ENCODE measurements at places on chromosomes 12 and 14.

DNA sequence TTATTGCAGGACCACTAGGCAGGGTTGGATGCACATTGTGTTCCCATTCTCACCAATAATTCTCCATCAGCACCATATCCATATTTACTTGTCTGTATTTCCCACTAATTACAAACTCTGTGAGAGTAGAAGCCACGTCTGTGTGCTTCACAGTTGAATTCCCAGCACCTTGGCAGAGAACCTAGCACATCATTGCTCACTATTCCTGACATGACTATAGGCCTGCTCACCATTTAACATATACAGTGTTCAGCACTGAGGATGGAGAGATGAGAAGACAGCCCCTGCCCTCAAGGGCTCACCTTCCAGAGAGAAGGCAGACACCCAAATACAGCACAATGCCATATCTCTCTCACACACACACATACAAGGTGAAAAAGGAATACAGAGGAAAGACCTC, 5.0 kb downstream of the DAD1 start:
- no peak for DNase-seq

DNA sequence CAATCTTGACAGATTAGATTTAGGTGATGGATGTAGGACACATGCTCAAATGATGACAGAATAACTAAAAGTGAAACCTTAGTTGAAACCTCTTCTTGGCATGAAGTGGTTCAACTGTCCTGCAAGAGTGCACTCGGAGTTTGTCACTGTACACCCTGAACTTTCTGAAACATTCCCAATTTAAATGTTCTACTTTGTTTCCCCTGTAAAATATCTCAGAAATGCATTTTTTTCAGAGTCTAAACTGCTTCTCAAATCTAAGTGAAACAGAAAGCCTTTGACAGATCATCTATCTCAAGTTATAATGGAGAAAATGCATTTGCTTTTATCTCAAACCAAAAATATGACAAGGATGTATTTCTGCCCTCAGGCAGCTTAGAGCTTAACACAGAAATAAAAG, 66.0 kb downstream of the BHLHE41 start:
- DNase-seq, result no peak

GRCh38 chr12:32264961-32265360, 134.4 kb upstream of the FGD4 start:
- no peak for DNase-seq

- no peak for DNase-seq
Observed at GRCh38 chr12:3160081-3160480, 82.9 kb downstream of the TSPAN9 start.

DNA sequence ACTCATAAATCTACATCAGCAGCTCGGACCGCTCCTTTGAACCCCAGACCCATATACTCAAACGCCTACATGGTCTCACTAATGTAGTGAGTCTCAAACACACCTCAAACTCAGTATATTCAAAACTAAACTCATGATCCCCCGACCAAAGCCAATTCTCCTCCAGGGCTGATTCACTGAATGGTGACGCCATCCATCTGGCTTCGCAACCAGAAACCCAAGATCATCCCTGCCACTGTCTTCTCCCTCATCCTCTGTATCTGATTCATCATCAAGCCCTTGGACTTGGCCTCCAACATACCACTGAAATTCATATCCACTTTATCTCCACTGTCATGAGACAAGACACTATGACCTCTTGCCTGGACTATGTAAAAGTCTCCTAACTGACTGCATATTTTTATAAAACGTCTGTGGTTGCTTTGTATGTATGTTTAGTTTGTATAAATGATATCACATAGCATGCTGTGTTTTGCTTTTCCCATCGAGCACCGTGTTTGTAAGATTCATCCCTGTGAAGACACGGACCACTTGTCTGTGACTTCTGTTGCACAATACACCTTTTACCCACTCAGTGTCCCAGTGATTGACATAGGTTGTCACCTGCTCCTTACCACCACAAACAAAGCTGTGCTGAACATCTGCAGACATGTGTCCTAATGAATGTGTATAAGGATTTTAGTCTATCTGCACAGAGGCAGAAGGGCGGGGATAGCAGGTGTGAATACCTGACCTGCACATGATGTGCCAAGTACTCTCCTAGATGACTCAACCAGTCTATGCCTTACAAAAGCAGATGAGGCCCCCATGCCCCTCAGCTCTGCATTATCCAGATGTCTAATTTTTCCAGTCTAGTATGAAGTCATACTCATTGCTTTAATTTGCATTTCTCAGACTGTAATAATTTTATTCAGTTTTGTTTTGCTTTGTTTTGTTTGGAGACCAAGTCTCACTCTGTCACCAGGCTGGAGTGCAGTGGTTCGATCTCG, 76.9 kb downstream of the VWF start:
- DNase-seq, result no peak

DNA sequence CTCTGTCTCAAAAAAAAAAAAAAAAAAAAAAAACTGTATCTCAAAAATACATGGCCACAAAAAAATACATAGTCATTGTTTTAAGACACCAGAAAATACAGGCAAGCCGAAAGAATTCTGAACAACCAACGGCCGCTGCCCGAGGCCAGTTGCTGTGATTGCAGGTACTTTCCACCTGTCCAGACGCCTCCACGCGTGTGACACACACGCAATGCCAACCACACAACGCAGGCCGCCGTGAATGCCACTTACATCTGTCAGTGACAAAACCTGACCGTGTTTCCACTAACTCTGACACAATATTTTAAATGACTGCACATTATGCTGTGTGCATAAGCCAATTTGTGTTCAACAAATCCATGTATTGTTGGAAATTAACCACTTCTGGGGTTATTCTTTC, 22.4 kb upstream of the INF2 start:
- no peak for DNase-seq

- peak; percentile 84 for DNase-seq
Observed at GRCh38 chr14:101028971-101029667, 125.6 kb upstream of the RTL1 start.

DNA sequence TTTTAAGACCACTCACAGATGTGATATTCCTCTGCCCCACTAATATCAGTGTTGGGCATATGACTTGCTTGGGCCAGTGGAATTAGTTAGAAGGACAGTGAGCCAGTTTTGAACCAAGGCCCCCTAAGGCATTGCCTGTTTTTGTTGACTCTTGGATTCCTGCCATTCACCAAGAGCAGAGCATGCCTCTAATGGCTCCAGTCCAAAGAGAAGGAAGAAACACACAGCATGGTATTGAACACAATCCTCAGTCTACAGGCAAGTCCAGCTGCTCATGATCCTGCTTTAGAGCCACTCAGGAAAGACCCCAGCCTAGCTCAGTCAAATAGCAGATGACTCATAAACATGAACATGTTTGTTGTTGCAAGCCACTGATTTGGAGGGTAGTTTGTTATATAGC, 1201.5 kb downstream of the BCL11B start:
- DNase-seq, result no peak

- DNase-seq, result no peak
Observed at GRCh38 chr12:24759155-24759554, 189.7 kb downstream of the BCAT1 start.

DNA sequence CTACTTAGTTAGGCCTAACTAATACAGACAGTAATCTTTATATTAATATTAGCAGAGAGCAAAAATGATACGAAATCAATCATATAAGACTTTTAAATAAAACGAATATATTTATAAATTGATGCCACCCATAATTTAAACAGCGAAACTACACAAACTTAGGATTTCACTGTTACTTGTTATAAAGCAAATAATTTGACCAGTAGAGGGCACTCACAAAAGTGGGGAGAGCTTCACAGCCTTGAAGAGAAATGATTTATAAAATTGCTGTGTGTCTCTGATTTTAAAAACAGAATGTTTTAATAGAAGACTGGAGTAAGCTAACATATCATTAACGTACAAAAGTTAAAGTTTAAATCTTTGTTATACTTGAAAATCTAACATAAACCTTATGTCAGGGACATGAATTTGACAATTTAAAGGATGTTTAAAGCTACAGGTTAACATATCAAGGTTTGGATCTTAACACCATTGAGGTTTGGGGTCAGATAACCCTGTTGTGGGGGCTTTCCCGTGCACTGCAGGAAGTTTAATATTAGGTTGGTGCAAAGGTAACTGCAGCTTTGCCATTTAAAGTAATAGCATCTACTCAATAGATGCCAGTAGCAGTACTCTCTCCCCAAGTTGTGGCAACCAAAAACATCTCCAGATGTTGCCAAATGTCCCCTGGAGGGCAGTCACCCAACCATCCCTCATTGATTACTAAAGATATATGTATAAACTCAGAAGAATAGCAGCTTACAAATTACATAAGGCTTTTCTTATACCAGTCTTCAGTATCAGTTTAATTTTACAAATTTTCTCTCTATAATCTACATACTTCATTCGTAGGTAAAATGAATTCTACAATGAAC, 9.3 kb downstream of the KRAS start:
- peak; percentile 6 for DNase-seq

DNA sequence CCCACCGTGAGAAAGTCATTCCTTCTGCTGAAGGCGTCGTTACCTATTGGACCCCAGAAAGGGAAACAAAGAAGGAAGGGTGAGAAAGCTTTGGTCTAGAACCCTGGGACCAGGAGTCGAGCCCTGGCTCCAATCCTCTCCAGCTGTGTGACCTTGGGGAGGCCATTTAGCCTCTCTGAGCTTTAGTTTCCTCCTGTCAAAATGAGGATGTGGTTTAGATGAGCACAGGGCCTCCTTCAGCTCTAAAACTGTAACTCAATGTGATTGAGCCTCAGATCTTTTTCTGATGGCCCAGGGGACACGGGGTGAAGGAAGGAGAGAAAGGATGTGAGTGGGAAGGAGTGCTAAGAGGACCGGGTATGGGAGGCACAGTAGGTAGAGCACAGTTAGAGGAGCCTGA, 7.7 kb downstream of the JDP2 start:
- no peak for DNase-seq

- DNase-seq, result no peak
Observed at GRCh38 chr12:39502726-39503125, 59.8 kb upstream of the KIF21A start.

DNA sequence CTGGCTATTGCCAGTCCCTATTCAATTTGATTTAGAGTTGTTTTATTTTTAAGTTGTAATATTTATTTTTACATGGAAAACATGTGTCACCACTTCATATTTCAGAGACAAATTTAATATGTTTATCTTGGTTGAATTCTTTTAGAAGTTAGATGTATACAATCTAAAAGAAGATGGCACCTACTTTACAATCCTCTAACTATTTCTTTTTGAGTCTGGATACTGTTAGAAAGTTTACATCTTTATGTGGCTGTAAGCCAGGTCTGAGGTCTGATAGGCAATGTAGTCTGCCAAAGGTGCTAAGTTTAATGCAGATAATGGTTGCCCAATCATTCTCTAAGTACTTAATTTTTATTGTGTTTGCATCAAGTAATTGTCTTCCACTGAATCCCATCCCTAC, 7.2 kb upstream of the LMO3 start:
- DNase-seq, result no peak

DNA sequence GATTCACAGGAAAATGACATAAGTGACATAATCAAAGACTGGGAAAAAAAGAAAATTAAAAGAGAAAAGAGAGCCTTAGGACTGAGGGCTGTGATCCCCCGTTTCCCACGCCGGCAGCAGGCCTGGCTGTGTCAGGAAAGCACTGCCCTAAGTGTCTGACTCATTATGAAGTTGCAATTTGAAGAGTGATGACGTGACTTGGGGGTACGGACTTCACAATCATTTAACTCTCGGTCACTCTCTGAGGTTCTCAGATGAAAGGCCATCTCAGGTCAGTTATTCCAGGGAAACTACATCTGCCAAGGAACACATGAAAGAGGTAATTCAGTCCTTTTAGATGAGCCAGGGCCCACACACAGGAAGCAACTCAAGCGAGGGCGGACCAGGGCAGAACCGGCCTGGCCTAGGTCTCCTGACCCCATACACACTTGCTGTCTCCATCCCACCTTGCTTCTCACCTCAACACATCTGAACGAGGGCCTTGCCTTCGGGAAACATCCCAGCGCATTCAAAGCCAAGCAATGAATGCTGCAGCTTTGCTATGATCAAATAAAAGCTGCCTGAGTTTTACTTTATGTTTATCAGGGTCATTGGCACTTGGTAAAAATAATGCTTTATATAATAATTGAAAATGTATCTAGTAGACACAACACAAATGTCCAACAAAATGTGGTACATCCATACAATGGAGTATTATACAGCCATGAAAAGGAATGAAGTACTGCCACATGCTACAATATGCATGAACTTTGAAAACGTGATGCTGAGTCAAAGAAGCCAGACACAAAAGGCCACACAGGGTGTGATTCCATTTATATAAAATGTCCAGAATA, 2.7 kb downstream of the SSH1 start:
- DNase-seq, result no peak

DNA sequence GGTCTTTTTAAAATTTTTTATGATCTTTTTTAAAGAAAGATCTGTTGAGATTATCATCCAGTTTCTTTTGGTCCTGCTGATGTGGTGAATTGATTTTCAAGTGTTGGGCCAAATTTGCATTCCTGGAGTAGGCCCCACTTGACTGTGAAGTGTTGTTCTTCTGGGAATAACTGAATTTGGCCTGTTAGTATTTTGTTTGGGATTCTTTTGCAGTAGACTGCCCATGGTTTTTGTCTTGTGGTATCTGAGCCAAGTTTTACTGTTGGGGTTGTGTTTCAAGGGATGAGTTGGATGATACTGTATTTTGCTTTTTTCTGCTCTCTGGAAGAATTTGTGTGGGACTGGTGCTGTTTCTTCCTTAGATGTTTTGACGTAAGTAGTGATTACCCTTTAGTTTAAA, 4.0 kb upstream of the SYCP3 start:
- no peak for DNase-seq

- no peak for DNase-seq
Observed at GRCh38 chr12:12176402-12176801, 90.4 kb downstream of the LRP6 start.

DNA sequence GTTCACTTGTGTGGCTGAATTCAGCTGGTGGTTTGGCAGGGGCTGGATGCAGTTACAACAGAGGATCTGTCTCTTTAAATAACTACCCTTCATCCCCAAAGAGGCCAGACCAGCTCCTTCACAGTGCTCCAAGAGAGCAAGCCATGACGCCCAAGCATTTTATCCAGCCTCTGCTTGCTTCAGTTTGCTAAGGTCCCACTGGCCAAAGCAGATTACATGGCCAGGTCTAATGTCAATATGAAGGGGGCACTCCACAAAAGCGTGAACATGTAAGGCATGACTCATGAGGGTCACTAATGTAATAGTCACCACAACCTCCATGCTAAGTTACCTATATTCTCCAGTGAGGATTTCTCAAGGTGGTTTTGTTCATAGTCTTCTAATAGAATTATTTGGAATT, 62.9 kb downstream of the MARK3 start:
- DNase-seq, result no peak
